ENCODE measurements at places on chromosomes 5 and 9.

DNA sequence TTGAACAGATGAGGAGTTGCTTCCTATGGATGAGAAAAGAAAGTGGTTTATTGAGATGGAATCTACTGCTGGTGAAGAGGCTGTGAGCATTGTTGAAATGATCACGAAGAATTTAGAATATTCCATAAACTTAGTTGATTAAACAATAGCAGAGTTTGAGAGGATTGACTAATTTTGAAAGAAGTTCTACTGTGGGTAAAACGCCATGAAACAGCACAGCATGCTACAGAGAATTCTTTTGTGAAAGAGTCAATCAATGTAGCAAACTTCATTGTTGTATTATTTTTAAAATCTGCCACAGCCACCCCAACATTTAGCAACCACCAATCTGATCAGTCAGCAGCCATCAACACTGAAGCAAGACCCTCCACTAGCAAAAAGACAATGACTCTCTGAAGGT, 309.1 kb downstream of the SPOCK1 start:
- no peak for DNase-seq

GRCh38 chr5:139797856-139798510, 2.4 kb downstream of the PSD2 start:
- DNase-seq = no peak

- DNase-seq = no peak
Observed at GRCh38 chr5:67209141-67209771, 12.7 kb upstream of the CD180 start.

- no peak for DNase-seq
Observed at GRCh38 chr5:125317536-125317995, 571.1 kb upstream of the ZNF608 start.

- DNase-seq = no peak
Observed at GRCh38 chr5:116358911-116359418, 215.7 kb downstream of the SEMA6A start.

DNA sequence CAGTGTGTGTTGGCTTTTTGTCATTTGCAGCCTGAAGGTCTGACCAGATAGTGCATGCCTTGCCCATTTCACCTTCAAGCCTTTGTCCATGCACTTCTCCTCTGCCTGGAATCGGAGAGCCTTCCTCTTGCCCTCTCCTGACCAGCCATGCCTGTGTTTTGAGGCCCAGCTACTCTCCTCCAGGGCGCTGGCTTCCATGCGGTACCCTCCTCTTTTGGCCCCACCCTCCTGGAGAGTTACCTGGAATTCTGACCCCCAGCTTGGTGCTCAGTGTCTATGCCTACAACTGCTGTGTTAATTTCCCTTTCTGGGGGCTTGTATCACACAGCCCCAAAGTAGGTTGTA, 52.5 kb downstream of the CXXC5 start:
- DNase-seq = no peak

- DNase-seq = no peak
Observed at GRCh38 chr9:8980496-8981013, 1181.0 kb upstream of the DMAC1 start.

- DNase-seq = no peak
Observed at GRCh38 chr9:129484352-129485000, 136.4 kb downstream of the C9orf50 start.

DNA sequence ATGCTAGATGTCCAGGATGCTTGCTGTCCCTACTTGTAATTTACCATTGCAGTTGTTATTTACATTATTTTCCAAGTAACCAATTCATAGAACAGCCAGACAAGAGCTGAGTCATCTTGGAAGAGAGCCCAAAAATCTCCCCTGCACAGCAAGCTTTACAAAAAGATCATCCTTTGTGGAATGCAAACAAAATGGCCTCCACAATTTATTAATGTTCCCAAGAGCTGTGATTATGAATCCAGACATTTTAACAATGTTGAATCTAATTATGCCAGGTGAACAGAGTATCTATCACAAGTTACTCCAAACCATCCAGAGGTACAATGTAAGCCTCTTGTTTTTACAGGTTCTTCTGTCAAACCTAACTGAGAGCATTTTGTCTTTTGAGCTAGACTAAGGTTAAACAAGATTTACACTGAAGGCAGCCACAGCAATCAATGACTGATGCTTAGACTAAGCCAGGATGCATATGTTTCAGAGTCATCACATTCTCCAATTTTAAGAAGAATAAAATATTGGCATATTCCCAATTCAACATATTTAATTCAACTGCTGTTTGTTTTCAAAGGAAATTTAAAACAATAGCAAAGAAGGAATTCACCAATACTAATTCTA, 95.3 kb upstream of the SLC12A2 start:
- DNase-seq = peak; percentile 35
